D341Med (cell line): ENCODE measurements at places on chromosomes 2 and 18.

GRCh38 chr2:39516347-39517101, 79.4 kb upstream of the MAP4K3 start:
- peak; percentile 48 for DNase-seq

- no peak for DNase-seq
These were observed 51.0 kb downstream of the TTC27 start for GRCh38 chr2:32678825-32679224.

DNA sequence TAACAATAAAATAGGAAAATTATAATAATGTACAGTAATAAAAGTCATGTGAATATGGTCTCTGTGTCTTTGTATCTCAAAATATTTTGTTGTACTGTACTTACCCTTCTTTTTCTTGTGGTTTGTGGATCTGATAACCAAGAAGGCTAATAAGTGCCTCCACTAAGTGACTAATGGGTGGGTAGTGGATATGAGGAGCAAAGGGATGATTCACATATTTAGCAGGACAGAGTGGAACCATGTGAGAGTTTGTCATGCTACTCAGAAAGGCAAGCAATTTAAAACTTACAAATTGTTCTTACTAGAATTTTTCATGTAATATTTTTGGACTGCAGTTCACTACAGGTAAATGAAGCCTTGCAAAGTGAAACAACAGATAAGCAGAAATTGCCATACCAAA, 1241.2 kb upstream of the CDH2 start:
- no peak for DNase-seq

DNA sequence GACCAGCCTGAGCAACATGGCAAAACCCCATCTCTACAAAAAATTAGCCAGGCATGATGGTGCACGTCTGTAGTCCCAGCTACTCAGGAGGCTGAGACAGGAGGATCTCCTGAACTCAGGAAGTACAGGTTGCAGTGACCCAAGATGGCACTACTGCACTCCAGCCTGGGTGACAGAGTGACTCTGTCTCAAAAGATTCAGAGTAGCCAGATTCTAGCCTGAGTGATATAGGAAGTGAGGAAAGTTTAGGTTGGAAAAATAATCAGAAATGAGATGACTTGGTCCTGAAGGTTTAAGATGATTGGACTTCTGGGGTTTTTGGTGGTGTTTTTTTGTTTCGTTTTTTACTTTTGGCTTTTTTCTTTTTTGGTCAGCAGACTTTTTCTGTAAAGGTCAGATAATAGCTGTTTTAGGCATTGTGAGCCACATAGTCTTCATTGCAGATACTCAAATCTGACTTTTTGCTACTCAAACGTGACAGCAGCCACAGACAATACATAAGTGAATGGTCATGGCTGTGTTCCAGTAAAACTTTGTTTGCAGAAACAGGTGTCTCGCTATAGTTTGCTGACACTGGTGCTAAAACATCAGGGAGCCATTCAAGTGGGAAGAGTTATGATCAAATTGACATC, 104.1 kb upstream of the UBXN4 start:
- no peak for DNase-seq
